ENCODE measurements at places on chromosomes 1 and 21.

DNA sequence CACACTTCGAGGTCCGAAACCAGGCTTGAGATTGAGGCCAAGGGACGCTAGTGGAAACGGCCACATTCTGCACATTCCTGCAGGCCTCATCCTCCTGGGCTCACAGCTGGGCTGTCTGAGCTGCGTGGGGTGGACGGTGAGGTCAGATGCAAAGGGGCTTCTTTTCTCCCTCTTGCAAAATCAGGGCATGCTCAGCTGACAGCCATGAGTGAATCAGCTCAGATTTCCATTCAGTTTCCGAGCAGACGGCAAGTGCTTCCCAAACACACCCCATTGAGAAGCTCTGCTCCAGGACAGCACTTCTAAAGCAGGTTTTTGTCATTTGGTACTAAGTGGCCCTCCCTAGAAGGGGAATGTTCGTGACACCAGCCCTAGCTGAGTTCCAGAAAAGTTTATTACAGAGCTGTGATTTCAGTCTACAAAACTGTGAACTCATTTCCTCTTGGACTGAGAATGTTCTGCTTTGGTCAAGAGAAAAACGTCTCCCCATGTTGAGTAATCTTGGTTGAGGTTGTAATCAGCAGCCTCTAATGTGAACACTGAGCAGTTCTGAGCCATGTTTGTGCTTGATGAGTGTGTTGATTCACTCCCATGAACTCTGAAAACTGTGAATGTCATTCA, 10.0 kb downstream of the PDPN start:
- no peak for DNase-seq

- DNase-seq: no peak
Measured at GRCh38 chr1:114771992-114772391, 8.5 kb downstream of the SIKE1 start.

GRCh38 chr1:199247891-199248290, 609.1 kb downstream of the PTPRC start:
- no peak for DNase-seq

- no peak for DNase-seq
Measured at GRCh38 chr1:93257889-93258288, 77.4 kb downstream of the CCDC18 start.

- DNase-seq: no peak
Measured at GRCh38 chr1:67973051-67973450, 77.4 kb downstream of the DIRAS3 start.
